ENCODE measurements at places on chromosomes 1 and 21. TPM values are rescaled to one million over a fixed set of nuclear protein-coding genes. Genes with fewer than 3 reads are reported as not detected.

Gene BSND
- total RNA-seq: not detected

Gene MCOLN3
- not detected for total RNA-seq

- no peak for DNase-seq
These were observed 15.6 kb downstream of the TRAPPC10 start for GRCh38 chr21:44027607-44028286.

Gene ZBTB8A
- total RNA-seq: 6.1 TPM

Gene P3R3URF
- total RNA-seq: not detected

Gene PRELP
- not detected for total RNA-seq

GRCh38 chr1:30618335-30618747 lies 105.0 kb downstream of the MATN1 start:
- no peak for DNase-seq

All from IMR-90 (cell line).